GM04504 (cell line): ENCODE measurements at places on chromosomes 3 and 15.

DNA sequence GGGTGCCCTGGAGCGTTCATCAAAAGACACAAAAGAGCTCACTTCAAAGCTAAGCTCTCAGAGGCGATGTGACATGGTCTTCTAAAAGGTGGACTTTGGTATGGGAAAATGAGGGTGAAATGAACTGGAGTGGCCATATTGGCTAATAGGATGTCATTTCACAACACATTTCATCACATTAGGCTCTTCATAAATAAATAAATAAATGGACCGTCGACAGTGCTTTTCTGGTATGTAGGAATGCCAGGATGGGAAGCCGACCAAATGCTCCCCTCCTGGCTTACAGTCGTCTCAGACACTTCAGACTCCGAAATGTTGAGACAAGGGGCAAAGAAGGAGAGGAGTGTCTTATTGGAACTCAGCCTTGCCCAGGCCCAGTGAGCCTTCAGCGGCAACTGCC, 383.0 kb downstream of the NTRK3 start:
- DNase-seq, result no peak

- DNase-seq, result peak; percentile 32
Measured at GRCh38 chr15:94125156-94125555, 106.2 kb upstream of the MCTP2 start.

DNA sequence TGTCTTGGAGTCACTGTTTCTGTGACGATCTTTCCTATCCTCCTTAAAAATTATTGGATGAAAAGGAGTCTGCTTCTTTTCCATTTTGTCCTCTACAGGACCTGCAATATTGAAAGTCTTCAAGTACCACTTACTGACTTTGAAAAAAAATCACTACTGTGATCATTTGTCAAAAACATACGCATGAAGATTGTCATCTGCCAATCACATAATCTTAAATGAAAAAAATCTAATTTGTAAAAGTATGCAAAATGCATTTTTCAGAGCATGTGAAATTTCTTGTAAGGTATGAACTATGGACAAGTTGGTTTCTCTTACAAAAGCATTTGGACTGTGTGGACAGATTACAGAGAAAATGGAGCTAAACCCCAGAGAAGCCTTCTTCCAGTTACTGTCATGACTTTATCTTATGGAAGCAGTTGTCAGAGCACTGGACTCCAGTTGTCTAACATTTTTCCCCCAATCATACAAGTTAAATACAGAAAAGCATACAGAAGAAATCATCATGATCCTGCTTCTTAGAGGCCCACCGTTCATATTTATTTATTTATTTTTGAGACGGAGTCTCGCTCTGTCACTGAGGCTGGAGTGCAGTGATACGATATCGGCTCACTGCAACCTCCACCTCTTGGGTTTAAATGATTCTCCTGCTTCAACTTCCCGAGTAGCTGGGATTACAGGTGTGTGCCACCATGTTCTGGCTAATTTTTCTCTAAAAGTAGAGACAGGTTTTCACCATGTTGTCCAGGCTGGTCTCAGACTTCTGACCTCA, 3.4 kb upstream of the PXK start:
- no peak for DNase-seq

- no peak for DNase-seq
Measured at GRCh38 chr3:75814797-75815196, 29.4 kb upstream of the ZNF717 start.

GRCh38 chr3:13062647-13063046, 10.6 kb downstream of the IQSEC1 start:
- DNase-seq, result no peak

- no peak for DNase-seq
Measured at GRCh38 chr3:13264468-13264795, 155.7 kb downstream of the NUP210 start.

GRCh38 chr3:197519801-197520211, 36.0 kb downstream of the BDH1 start:
- no peak for DNase-seq

DNA sequence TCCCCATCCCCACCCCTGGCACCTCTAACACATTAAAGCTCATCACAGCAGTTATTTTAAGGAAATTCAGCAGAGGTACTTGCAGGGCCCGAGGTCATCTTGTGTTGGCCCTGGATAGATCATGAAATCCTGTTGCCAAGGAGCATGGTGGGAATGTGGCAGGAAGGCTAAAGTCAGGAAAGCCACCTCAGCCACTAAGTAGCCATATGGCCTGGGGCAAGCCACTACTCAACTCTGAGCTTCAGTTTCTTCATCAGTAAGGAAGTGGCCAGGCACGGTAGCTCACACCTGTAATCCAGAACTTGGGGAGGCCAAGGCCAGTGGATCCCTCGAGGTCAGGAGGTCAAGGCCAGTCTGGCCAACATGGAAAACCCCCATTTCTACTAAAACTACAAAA, 55.9 kb downstream of the LIPC start:
- DNase-seq, result no peak

DNA sequence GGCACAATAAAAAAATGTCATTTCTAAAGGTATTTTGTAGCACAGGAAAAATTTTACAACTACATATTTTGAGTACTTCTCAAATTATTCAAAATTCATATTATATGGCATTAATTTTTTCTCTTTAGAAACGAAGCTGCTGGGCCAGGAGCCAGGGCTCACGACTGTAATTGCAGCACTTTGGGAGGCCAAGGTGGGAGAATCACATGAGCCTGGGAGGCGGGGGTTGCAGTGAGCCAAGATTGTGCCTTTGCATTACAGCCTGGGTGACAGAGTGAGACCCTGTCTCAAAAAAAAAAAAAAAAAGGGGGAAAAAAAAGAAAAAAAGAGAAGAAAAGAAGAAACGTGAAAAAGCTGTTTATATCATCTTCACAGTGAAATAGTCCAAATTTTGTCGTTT, 62.0 kb downstream of the CADM2 start:
- no peak for DNase-seq

DNA sequence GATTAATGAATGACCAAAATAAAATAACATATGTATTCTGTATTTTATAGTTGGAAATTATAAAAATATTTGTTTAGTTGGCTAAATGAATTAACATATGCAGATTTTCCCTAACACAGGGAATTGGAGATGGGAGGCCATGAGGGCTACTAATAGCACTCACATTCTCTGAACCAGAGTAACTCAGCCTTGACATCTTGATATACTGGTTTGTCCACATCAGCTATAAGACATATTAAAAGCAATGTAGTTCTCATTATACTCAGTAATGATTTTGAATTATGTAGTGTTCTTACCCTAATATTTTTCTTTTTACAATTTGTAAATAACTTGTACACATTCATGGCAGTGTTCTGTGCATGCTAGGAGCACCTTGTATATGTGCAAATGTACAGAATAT, 255.9 kb downstream of the EPHA6 start:
- DNase-seq, result no peak

- no peak for DNase-seq
Measured at GRCh38 chr3:65677486-65678010, 361.2 kb downstream of the MAGI1 start.

GRCh38 chr3:156605686-156606605, 51.0 kb upstream of the SSR3 start:
- peak; percentile 52 for DNase-seq

DNA sequence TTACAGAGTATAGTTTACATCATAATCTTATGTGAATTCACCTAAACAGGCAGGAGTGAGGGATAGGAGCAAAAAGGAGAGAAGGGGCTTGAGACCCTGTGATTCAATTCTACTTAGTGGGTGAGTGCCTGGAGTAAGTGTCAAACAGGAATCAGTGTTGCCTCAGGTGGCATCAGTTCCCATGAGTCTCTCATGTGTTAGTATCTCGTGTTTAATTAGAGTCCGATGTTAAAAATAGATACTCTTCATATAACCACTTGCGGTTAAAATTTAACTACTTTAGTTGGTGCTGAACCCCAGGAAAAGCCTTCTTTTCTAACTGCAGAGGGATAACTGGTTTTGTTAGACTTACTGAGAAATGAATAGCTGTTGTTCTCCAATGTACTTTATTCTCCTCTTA, 251.5 kb downstream of the SUCLG2 start:
- DNase-seq, result no peak

- DNase-seq, result peak; percentile 18
Measured at GRCh38 chr15:78360367-78360801, 20.2 kb downstream of the CRABP1 start.
